ENCODE measurements at places on chromosomes 11 and 22.

DNA sequence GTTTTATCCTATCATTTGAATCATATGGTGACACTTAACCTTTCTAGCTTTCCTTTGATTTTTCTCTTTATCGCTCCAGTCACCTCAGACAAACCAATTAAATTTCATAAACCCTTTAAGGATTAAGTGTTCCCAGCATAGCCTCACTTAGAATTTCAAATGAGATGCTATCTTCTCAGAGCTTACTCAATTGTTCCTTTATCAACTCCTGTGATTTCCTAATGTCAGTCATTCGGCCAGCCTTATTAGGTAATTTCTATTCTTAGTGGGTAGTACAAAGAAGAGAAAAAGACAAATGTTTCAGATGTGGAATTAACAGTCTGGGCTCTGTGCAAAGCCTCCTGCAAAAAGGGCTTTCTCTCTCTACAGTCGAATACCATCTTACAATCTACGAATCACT lies 77.1 kb upstream of the CCDC90B start:
- no peak for DNase-seq

DNA sequence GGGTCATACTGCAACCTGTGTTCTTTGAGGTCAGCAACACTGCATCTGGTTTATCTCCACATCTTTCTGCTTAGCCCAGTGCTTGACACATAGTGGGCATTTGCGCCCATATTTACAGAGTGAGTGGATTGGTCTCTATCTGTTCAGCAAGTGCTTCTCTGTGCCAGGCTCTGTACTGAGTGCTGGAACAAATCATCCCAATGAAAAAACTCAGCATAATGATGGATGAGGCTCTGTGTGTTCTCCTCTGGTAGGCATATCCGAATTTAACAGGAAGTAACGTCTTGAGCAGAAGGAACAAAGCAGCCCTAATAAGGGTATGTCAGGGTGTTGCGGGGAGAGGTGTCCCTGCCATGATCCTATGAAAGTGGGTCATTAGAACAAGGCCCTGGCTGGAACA lies 46.0 kb downstream of the MCM5 start:
- DNase-seq: no peak

DNA sequence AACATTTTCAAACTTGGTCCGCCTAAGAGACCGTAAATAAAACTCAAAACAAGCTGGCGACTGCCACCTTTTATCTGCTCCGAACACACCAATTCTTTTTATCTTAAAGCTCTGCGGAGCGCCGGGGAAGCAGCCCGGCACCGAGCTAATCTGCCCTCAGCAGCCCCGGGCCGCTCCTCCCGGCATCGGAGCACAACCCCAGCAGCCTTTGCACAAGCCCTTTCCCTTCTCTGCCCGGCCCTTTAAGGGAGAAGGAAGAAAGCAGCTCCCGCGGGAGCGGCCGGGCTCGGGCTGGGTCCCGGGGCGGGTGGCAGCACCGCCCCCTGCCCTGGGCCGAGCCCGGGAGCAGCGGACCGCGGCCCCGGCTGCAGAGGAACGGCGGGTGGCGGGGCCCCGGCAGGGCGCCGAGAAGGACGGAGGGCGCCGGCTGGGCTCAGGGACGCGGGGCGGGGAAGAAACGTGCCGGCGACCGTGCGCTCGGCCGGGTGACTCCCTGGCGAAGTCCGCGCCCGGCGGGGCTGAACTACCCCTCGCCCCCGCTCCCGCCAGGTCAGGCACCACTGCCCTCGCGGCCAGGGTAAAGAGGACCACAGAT lies 133.6 kb upstream of the C11orf58 start:
- no peak for DNase-seq

DNA sequence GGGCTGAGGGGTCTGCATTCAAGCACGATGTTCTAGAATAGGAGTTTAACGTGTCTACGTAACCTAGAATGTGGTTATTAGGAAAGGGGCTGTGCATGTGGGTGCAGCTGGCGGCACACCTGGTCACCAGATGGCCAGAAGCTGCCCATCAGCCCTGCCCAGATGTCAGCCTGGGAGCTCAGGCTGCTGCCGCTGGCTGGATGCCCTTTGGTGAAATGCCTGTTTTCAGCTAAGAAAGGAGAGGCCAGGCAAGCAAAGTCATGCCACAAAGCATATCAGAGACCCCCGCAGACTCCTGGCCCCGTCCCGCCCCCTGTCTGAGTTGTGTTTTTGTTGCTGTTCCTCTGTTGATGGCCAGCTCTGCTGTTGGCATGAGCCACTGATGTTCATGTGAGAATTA lies 11.3 kb upstream of the ADORA2A start:
- no peak for DNase-seq

GRCh38 chr11:131913267-131913666 lies 542.9 kb downstream of the NTM start:
- DNase-seq: no peak

- DNase-seq: no peak
These were observed at the start of gene PLAAT2 for GRCh38 chr11:63563201-63564055. Gene PLAAT2 (minus strand): TSS chr11:63563379. CDS start chr11:63563324, 55 bp downstream.

DNA sequence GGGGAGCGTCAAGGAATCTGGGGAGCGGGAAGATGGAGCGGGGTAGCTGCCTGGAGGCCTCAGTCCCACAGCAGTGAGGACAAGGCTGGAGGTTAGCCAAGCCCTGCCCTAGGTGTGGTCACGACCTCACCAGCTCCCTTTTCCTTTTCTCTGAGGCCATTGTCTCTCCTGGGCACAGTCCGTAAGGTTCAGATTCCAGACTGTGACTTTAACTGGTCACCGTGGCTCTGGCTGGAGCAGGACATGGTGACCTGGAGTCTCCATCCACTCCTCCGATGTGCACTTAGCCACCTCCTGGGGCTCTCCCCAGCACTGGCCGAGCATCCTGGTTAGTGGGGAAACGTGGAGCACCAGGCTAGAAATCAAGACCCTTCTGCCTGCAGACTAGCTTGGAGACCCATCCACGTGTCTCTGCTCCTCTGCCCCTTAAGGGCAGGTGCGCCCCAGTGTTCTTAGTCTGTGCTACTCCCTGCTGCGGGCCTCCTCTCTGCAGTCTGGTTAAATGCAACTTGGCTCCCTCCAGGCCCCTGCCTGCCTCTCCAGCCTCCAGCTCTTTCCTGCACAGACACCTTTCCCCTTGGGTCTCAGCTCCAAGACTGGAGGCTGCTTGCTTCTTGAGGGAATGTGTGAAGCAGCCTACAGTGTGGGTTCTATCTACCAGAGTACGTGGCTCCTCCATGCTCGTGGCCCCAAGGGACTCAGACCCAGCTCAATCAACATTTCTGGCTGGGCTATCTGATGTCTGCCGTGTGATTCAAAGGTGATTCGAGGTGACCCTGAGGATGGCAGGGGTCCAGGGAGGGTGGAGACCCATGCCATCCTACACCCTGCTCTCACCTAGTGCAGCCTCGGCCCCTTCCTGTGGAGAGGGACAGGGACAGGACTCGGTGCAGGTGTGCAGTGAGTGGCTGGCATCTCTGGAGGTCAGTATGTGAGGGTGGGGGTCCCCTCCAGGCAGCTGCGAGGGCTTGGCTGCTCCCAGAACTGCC lies 5.2 kb downstream of the SLC25A1 start:
- no peak for DNase-seq

GRCh38 chr22:17336061-17336460 lies 33.2 kb upstream of the CECR2 start:
- no peak for DNase-seq

- no peak for DNase-seq
These were observed 67.2 kb downstream of the SPATA19 start for GRCh38 chr11:133778161-133778560.

DNA sequence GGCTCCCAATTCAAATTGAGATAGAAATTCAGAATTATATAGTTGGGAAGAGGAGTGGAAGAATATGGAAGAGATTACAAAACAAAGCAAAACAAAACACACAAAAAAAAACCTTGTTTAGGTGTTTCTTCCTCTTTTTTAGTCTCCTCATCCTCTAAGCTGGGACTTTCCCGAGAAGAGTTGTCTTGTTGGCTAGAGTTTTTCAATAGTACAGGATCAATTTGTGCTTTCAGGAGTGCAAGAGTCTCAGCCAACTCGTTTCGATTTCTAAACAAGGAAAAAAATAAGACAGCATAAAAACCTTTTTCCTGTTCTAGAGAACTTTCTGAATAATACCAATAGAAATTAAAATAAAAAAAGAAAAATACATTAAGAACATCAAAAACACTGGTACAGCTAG lies 87.8 kb upstream of the CLNS1A start:
- no peak for DNase-seq

GRCh38 chr22:46001046-46001425 lies 24.1 kb upstream of the WNT7B start:
- no peak for DNase-seq

DNA sequence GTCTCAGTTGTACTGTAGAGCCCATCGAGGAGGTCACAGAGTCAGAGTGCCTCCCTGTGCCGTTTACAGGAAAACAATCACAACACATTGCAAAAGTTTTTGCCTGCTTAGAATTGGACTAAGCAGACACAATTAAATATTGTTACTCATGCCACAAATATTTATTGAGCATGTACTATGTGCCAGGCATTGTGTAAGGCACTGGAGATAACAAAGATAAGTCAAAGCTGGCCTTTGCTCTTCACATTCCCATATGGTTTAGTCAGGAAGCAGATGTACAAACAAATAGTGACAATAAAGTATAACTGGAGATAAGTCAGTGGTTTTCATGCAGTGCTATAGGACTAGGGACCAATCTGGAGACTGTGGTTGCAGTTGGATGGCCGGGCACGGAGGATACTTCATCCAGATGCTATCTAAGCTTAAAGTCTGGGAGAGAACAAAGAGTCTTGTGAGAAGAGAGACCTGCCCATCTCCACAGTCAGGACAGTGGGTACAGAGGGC lies 550.7 kb downstream of the INSC start:
- DNase-seq: no peak

DNA sequence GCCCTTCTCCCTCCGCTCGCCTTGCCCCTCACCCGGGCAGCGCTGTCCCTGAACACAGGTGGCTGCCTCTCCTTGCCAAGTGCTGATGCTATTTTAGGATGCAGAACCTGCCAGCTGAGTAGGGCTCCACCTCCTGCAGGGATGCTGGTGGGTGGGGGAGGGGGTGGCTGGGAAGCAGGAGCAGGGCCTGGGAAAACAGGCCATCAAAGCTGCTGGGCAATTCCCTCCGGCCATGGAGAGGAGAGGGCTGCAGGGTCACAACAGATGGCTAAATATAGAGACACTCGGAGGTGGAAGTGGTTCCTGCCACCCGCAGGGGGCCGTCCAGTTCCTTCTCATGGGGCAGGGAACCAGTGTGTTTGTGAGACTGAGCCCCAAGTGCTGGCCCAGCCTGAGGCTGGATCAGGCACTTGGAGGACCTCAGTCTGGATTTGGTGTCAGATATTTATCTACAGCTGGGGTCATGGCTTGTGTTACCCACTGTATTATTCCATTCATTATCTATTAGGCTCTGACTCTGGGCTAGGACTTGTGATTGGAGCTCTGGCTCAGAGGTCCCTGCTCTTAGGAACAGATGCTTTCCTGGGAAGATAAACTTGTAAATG lies 59.6 kb downstream of the LRRC32 start:
- no peak for DNase-seq

DNA sequence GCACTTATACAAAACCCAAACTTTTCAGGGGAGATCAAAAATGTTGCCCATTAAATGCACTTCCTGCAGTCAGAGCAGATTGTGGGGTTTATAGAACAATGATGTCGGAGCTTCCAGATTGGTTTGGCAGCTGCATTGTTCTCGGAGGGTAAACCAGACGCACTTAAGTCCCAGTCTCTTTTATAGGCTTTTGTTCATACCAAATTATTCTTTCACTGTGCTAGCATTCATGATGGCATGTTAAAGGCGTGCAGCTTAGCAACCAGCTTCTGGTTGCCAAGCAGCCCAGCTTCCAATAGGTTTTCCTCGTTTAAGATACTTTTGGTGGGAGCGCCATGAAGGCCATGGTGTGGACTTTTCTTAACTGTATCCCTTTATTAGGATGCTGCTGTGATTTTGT lies 40.9 kb downstream of the ZC3H12C start:
- no peak for DNase-seq

GRCh38 chr11:128734103-128734831 lies 40.4 kb downstream of the FLI1 start:
- no peak for DNase-seq

GRCh38 chr11:58575377-58576020 lies at the start of gene LPXN:
Gene LPXN (minus strand): TSS chr11:58575856. CDS start chr11:58575772, 84 bp downstream.
- no peak for DNase-seq

- no peak for DNase-seq
These were observed 21.9 kb upstream of the LYVE1 start for GRCh38 chr11:10590218-10590915.

- DNase-seq: no peak
These were observed 9.1 kb downstream of the PHF5A start for GRCh38 chr22:41459431-41459830.
